Heart right ventricle (tissue), 16 donors: ENCODE measurements at places on chromosomes 1 and 21. TPM values are rescaled to one million over a fixed set of nuclear protein-coding genes. Genes with fewer than 3 reads are reported as not detected.

CELSR2 gene
- 8.8 TPM for total RNA-seq

LRRC53 gene
- not detected for total RNA-seq

- no peak overlapping the region for H3K27ac ChIP-seq
- DNase-seq = no peak
- no peaks in the 10 kb centered on the region for H3K27me3 ChIP-seq
- H3K4me3 ChIP-seq = no peak overlapping the region
- H3K36me3 ChIP-seq = no peaks in the 10 kb centered on the region
Observed at GRCh38 chr1:193388165-193388564, 201.8 kb upstream of the B3GALT2 start.

GRCh38 chr1:30847358-30847972 is 61.1 kb downstream of the SDC3 start:
- H3K27ac ChIP-seq = peak overlapping the region; percentile 90
- H3K4me3 ChIP-seq = no peak overlapping the region
- H3K4me1 ChIP-seq = peaks cover 43% of the 10 kb centered on the region
- DNase-seq = peak; percentile 94
- H3K27me3 ChIP-seq = peaks cover 12% of the 10 kb centered on the region
- H3K36me3 ChIP-seq = no peaks in the 10 kb centered on the region

GRCh38 chr1:88890131-88890530 is 1.2 kb downstream of the GTF2B start:
- peaks cover 2% of the 10 kb centered on the region for H3K4me1 ChIP-seq
- H3K27me3 ChIP-seq = no peaks in the 10 kb centered on the region
- DNase-seq = no peak
- H3K4me3 ChIP-seq = peak overlapping the region; percentile 77
- peak overlapping the region; percentile 90 for H3K27ac ChIP-seq
